ENCODE measurements at places on chromosomes 7 and 10.

DNA sequence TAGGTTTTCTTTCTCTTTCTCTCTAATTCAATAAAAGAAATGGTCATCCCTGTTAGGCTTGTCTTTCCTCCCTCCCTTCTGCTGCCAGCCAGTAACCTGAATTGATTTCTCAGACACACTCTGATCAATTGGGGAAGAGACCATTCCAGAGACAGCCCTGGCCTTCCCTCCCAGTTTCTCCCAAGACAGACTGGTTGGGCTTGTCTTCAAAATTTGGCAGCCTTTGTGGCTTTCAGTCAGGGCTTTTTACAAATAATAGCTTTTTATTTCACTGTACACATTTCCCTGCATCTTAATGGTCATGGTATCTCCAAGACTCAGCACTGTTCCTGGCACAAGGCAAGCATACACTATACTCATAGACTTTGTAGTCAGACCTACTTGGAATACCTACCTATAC, 33.9 kb downstream of the BCAP29 start:
- DNase-seq, result no peak

DNA sequence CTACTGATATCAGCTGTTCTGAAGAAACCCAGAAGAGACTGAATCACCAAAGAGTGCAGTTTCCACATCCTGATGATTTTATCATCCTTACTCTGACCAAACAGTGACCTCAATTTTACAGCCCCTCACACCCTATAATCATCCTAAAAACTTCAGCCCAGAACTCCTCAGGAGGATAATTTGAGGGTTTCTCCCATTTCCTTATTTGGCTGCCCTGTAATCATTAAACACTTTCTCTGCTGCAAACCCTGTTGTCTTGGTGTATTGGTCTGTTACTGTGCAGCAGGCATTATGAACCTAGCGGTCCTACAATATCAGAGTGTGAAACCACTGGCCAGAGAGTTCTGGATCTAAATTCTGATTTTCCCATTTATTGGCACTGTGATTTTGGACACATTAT, 141.7 kb downstream of the PCLO start:
- no peak for DNase-seq

DNA sequence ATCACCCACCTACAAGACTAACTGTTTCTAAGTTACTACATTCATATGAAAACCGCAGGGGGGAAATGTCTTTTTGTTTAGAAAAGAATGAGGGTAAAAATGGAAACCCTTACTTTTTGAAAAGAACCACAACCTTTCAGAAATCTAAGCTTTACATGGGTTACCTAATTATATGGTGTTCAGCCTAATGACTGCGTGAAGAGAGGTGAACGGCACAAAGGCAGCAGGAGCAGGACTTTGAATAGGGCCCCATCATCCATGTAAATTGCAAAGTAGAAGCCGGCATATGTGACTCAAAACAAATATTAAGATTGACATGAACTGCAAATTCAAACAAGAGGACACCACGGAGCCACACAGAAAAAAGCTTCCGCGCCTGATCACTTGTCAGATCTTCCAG, 25.1 kb downstream of the NEBL start:
- DNase-seq, result no peak

DNA sequence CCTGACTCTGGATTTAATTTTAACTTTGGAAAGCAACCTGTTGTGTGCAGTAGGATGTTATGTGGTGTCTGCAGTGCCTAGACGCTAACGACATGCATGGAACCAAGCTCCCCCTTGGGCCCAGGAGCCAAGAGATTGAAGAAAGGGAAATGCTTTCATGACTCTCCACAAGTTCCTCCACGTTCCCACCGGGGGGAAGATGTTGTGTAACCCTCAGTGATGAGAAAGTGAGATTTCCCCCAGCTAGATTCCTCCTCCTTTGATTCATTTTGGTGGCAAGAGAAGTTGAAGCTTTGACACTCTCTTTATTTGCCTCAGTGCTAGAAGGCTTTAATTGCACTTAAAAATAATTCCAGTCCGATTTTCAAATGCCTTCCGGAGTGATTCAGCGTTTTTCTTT, 157.9 kb upstream of the INSYN2A start:
- no peak for DNase-seq

DNA sequence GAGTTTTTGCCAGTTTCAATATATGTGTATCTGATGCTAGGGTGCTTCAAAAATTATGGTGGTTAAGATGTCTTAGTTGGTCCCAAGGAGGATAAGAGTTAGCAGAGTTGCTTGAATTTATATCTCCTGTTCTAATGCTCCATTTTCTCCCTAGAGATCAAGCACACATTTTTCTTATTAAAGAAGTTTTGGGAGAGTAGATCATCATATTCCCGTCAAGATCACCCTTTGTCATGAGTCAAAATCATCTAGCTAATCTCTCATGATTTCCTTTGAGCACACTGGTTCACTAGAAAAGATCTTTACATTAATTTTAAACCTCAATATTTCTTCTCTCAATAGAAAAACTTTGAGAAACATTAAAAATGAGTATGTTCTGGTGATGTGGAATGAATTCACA, 429.9 kb upstream of the SEMA3A start:
- DNase-seq, result no peak

GRCh38 chr10:117431160-117431559, 55.9 kb upstream of the PDZD8 start:
- DNase-seq, result peak; percentile 20

GRCh38 chr7:83415840-83416239, 233.1 kb downstream of the SEMA3E start:
- DNase-seq, result no peak

DNA sequence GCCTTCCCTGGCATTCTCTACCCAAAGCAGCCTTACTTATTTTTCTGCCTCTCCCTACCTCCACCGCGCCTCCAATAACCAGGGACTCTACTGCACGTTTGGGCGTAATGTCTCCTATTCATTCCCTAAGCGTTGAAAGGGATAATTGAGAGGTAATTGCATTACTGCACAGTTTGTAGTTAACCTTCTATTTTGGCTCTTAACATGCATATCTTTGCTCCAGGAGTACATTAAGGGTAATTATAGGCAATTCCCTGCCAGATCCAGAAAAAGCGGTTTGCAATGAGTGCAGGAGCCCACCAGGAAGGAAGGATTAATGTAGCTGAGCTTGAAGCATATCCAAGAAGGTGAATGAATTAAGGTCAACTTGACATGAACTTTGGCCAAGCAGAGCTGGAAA, 558.4 kb downstream of the TYW1 start:
- DNase-seq, result no peak
